ENCODE measurements at places on chromosomes 6 and 20. TPM values are rescaled to one million over a fixed set of nuclear protein-coding genes. Genes with fewer than 3 reads are reported as not detected.

GRCh38 chr20:33328157-33329137 is 45.4 kb downstream of the BPIFB1 start:
- DNase-seq: no peak

GRCh38 chr6:109793792-109794191 is 102.7 kb downstream of the FIG4 start:
- peak; percentile 99 for DNase-seq

PRR18 gene
- total RNA-seq: not detected

DNA sequence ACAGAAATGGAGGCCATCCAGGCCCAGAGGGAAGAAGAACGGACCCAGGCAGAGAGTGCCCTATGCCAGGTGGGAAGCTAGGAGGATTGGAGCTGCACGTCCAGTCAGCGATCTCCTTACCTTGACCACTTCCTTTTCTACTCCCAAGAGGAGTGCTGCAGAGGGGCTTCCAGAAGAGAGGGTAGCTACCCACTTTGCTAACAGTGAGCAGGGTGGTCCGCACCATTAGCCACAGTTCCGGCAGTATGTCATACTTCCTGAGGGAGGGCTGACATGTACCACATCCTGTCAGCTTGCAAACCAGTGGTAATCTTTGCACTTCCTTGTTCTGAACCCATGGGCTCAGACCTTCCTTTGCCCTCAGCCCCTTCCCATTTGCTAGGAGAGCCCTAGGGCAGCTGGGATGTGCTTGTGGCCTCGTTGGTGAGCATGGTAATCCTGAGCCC is 35.4 kb downstream of the CEP250 start:
- DNase-seq: no peak

DNA sequence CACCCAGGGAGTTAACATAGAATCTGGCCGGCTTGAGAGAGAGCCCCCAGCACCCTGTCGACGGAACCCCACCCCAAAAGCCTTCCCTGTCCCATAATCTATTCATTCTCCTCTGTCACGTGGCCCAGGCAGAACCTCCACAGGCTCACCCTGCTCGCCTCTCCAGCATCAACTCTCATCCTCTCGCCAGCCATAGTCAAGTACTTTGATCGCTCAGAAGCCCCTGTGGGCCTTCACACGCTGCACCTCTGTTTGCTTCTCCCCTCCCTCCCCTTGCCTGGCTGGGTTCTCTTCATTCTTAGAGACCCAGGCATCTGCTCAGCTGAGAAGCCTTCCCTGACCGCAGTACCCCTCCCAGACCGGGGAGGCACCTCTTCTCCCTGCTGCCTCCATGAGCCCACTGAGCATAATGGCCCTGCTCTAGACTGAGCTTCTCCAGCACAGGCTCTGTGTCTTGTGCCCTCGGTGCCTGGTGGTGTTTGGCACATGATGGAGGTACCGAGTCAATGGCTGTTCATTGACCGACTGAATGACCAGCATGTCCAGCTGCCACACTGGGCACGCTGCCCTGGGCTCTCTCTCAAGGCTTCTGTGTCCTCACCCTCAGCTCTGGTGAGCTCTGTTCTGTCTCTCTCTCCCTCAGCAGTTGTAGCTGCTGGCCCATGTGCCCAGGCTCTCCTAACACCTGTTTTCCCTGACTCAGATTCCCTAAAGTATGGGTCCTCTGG is 33.7 kb downstream of the PKIG start:
- DNase-seq: no peak

CGA gene
- total RNA-seq: not detected
